Activated CD4-positive, alpha-beta T cell treated with anti-CD3 and anti-CD28 coated beads, Interleukin-2, amount 10 ng/mL, durations not matched to agents 7 days and 5 days (primary cell): ENCODE measurements at places on chromosomes 3 and 15.
A peak's percentile ranks its signal among the peaks of the same experiment; 100 is the strongest.

GRCh38 chr15:74191798-74192197, 10.8 kb downstream of the STRA6 start:
- no peak for DNase-seq

DNA sequence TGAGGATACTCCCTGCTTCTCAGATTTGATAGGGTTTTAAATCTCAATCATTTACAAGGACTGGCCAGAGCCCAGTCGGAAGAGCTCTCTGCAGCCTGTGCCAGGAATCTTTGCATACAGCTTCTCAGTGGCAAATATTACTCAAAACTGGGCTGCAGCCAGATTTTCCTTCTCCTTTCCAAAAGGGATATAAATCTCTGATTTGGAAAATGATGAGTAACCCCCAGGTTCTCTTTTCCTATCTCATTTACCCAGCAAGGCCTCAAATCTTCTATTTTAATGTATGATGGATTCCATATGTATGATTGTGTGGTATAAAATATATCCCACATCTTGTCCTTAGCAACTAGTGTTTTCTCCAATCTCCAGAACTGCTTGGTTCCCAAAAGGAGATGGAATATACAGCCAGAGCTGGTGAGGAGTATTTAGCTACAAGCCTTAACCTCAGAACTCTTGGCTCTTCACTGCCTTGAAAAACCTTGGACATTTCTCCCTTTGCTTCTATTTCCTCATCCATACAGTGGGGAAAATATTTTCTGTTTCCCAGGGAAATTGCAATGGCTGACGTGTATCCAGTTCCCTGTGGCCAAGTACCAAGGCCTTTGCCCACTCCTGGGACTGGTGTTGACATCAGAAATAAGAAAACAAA, 114.4 kb downstream of the ATG7 start:
- DNase-seq, result no peak

- no peak for DNase-seq
These were observed 697.3 kb downstream of the NR2F2 start for GRCh38 chr15:97027772-97028171.

- no peak for DNase-seq
These were observed 960 bp downstream of the MFN1 start for GRCh38 chr3:179348325-179349013.

DNA sequence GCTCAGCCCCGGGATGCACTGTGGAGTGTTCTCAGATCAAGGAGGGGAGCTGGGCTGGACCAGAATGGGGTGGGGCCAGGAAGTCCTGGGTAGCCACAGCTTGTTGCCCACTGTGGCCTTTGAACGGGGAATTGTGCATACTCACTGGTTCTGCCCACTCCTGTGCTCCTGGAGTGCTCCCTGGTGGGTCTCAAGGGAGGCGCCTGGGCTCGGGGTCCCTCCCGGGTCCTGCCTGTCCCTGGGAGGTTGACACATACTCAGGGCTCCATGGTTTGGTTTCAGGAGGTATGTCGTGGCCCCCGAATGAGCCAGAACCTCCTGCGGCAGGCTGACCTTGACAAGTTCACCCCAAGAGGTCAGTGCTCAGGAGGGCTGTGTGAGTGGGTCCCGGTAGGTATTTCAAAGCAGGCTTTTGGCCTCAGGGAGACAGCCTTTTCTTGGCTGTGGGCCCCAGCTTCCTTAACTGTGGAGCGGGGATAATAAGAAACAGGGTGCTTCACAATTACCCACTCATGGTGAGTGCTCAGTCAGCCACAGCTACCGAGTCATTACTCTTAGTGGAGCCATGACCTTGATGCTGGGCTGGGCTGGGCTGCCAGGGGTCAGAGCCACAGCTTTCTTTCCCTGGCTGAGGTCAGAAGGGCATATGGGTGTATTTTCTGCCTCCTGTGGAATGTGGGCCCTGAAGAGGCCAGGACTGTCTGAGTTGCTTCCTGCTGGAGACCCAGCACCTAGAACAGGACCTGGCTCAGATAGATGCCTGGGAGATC, 7.6 kb downstream of the DNAH1 start:
- no peak for DNase-seq

GRCh38 chr3:3578718-3579117, 220.5 kb upstream of the LRRN1 start:
- no peak for DNase-seq

GRCh38 chr3:43309372-43310305, 23.3 kb downstream of the SNRK start:
- DNase-seq, result no peak

- no peak for DNase-seq
These were observed 73.0 kb upstream of the POMGNT2 start for GRCh38 chr3:43178891-43179366.

DNA sequence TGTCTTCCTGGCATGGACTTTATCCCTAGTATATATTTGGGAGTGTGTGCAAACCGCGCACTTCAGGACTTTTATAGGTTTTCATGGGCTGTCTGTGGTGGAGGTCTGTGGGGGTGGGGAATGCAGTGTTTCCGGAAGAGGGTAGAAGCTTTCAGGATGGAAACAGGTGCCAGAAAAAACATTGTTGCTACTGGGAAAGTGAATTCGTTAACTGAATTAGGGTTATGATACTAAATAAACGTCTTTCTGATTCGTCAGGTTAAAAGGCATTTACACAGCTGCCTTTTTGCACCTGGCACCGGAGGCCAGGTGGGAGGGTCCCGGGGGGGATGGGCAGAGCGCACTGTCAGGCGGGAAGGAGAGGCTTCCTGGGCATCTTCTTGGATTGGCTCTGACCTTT, 62.1 kb downstream of the SLCO3A1 start:
- DNase-seq, result no peak

DNA sequence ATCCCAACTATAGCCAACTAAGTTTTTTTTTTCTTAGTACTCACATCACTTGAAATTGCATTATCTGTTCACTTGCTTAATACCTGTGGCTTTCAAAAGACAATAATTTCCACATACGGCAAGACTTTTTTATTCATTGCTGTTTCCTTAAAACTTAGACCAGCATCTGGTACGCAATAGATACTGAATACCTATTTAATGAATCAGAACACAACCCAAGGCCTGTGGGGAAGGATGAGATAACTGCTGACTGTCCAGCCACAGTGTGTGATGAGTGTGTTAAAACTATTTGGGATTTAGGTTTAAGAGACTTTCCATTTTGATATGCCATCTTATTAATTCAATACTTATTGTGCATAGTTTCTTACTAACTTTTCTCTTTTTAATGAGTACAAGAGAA, 988.7 kb downstream of the NTRK3 start:
- no peak for DNase-seq

- no peak for DNase-seq
These were observed 146.1 kb upstream of the KBTBD8 start for GRCh38 chr3:66851894-66852613.

- DNase-seq, result no peak
These were observed 92.1 kb upstream of the UBE2E1 start for GRCh38 chr3:23713641-23714040.

DNA sequence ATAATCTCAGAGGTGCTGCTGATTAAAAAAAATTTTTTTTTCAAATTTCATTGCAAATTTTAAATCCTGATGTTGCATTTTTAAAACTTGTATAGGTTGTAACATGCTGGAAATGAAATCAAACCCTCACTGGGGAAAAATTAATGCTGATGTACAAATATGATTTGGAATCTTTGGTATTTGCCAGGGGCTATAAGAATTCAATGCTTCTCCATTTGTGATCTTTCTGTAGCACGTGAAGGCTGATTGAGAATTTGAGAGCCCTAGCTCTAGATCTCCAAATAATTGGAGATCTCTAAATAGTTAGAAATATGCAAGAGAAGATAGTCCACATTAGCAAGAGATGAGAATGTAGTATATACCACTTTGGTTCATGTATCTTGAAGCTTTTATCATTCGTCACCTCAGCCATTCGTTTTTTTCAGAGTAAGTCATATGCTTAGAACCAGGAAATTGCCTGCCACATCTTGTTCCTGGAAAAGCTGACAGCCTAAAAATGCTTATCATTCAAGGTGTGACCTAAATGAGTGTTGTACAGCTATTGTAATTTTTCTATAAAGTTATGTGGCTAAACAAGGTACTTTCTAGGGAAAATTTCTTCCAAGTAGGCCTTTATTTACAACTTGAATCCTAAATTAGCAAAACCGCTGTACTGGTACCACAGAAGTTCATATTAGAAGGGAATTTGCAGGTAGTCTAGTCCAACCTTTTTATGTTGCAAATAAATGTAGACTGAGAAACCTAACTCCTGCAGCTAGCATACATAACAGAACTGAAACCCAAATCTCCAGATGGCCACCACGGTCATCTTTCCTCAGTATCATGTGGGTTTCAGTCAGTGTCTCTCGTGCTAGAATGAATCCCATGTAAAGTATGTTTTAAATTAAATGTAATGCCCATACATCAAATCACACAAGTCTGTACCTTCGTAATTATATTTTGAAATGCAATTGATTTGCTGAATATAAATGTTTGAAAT, 48.5 kb downstream of the FNDC3B start:
- peak; percentile 20 for DNase-seq

GRCh38 chr3:143763564-143764162, 84.6 kb downstream of the SLC9A9 start:
- no peak for DNase-seq

DNA sequence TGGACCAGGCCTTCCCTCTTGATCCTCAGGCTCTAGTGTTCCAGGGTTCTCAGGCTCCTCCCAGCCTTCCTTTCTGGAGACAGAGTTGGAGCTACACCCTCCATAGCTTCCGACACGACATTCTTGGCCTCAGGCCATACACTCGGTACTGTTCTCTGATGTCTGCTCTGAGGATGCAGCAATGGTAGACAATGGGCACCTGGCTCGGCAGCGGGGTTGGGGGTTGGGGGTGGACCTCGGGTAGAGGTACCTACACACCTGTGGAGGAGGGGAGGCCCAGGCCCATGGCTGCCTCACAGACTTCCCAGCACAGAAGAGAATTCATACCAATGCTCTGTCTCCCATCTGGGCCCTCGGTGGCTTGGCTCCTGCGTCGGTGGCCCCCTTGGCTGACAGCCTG, 21.4 kb downstream of the CCDC13 start:
- DNase-seq, result no peak

GRCh38 chr3:25904206-25904605, 114.3 kb downstream of the OXSM start:
- no peak for DNase-seq

DNA sequence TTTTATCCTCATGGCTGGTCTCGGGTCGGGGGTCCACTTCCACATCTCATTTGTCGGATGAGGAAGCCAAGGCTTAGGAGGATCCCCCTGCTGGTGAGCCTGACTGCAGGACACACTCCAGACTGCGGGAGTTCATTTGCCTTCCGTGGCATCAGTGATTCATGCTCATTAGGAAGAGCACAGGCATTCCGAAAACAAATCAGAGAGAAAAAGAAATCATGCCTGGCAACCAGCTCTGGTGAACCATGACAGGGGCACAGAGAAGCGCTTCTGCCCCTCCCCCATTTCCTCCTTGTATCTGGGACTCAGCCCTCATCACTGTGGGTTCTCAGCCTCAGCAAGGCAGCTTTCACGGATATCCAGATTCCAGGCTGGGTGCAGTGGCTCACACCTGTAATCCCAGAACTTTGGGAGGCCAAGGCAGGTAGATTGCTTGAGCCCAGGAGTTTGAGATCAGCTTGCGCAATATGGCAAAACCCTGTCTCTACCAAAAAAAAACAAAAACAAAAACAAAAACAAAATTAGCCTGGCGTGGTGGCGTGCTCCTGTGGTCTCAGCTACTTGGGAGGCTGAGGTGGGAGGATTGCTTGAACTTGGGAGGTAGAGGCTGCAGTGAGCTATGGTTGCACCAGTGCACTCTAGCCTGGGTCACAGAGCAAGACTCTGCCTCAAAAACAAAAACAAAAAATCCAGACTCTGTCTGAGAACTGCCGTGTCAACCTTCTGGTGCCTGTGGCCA, 28.4 kb downstream of the IRAK2 start:
- peak; percentile 69 for DNase-seq

DNA sequence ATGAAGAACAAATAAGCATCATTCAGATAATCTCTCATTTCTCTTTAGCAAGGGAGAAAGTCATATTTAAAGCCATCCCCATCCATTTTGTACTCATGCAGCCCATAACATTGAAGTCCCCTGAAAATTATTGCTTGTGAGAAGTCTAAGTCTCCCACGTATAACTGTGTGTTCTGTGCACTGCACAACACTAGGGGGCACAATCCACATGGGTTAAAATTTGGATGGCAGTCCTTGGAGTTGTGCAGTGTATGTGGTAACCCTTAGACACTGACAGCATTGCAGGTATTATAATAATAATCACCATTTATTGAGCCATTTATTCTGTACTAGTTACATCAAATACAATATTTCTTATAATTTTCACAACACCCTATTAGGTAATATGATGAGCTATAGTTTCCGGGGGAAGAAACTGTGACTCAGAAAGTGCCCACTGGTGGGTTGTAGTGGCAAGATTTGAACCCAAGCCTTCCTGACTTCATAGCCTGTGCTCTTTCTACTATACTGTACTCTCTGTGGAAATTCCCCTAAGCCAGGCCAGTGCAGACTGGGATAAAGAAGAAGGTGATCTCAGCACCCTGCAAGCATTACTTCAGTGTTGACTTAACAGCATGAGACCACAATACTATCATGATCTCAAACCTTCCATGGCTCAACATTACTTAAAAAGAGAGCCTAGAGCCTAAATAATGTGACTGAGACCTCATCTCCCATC, 15.7 kb downstream of the KCNAB1 start:
- peak; percentile 27 for DNase-seq

DNA sequence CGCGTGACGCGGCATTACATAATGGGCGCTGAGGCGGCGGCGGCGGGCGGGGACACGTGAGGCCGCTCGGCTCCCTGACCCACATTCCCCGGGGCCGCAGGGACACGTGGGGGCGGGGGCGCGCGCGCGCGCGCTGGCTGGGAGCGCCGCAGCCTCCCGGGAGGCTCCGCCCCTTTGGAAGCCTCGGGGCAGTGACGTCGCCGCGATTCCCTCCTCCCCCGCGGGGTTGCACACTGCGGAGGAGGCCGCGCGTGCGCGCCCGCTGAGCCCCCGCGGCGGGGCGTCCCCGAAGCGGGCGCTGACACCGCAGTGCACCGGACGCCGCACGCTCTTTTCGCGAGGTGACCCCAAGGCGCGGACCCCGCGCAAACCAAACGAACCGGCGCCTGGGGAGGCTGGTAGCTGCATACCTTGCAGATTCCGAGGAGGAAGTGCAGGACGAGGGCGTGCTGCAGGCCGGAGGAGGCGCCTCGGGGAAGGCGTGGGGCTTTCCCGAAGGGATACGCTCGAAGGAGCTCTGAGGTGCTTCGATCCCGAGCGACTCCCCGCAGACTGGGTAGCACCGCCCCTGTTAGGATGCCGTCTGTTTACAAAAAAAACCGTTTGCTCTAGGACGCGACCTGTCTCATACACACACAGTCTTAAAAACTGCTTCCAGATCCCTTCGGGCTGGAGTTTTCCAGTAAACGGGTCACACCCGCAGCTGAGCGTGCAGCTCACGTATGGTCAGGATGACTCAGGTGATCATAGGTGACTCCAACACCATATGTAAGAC, 1.0 kb downstream of the NR1D2 start:
- peak; percentile 95 for DNase-seq

DNA sequence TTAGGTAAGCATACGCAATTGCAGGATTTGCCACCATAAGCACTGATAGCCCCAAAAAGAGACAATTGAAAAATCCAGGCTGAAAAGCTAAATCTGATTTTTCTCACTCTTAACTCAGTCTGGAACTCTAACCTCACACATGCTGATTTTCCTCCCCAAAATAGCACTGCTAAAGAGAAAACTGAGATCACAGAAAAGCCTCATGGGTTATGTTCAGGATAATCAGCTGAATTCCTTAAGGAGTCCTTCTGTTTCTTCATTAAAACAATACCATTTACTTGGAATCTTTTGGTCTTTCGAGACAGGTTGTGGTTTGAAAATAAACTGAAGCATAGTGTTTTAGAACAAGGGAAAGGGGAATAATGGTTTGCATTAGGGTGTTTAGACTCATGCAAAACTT, 144.3 kb upstream of the LRRN1 start:
- DNase-seq, result no peak
